A549 treated with Hydrocortisone at 1 μM for 4 hours (cell line): ENCODE measurements at places on chromosomes 4 and X. TPM values are rescaled to one million over a fixed set of nuclear protein-coding genes. Genes with fewer than 3 reads are reported as not detected.

BEX3 gene
- total RNA-seq: 224 to 269 TPM (median 256 TPM) in 5 replicates

ING2 gene
- total RNA-seq: 7.4 to 10.0 TPM (median 9.4 TPM) in 5 replicates

TCP11X2 gene
- total RNA-seq: not detected in 5 replicates

TMEM35A gene
- total RNA-seq: not detected in 5 replicates

NEIL3 gene
- total RNA-seq: 7.2 to 9.4 TPM (median 8.7 TPM) in 5 replicates

SPANXC gene
- 0.40 to 0.76 TPM (median 0.74 TPM) in 4 of 5 replicates, not detected in the other for total RNA-seq
